Motor neuron (in vitro differentiated cells): ENCODE measurements at places on chromosomes 5 and 9.

DNA sequence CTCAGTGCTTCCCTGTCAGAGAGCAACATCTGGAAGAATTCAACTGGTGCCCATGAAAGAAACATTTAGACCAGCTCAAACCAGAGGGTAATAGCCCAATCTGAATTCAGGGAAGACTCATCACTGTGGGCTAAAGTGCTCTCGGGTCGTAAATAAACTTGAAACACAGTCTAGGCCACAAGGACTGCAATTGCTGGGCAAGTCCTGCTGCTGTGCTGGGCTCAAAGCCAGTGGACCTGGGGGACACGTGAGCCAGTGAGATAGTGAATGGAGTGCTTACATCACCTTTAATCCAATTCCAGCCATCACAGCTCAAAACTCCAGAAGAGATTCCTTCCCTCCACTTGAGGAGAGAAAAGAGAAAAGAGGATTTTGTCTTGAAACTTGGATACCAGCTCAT, 78.1 kb upstream of the DAP start:
- no peak for ATAC-seq

GRCh38 chr5:98308960-98309359, 464.5 kb upstream of the RGMB start:
- ATAC-seq: no peak

GRCh38 chr9:515665-516064, 301.0 kb downstream of the DOCK8 start:
- ATAC-seq: no peak

- ATAC-seq: no peak
Observed at GRCh38 chr5:127612441-127613141, 36.3 kb upstream of the CTXN3 start.

- no peak for ATAC-seq
Observed at GRCh38 chr5:14853685-14854084, 17.9 kb downstream of the ANKH start.
